Right atrium auricular region (tissue), 2 donors: ENCODE measurements at places on chromosomes 6 and 20. TPM values are rescaled to one million over a fixed set of nuclear protein-coding genes. Genes with fewer than 3 reads are reported as not detected.

DNA sequence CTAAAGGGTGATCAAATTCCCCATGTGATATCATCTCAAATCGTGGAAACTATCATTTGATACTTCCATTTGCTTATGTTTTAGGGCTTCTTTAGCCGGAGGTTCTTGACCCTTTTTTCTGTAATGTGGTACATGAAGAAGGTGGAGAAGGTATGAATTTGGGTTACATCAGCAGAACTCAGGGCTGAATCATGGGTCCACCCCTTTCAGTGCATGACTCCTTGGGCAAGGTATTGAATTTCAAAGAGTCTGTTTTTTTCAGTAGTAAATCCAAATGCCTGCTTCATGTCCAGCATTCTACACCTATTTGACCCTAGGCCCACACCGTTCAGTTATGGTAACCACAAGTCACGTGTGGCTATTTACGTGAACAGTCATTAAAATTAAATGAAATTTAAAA is 30.6 kb upstream of the QKI start:
- no peaks in the 10 kb centered on the region for H3K27me3 ChIP-seq
- no peak overlapping the region for H3K27ac ChIP-seq
- no peaks in the 10 kb centered on the region for H3K36me3 ChIP-seq
- no peaks in the 10 kb centered on the region for H3K4me1 ChIP-seq

DNA sequence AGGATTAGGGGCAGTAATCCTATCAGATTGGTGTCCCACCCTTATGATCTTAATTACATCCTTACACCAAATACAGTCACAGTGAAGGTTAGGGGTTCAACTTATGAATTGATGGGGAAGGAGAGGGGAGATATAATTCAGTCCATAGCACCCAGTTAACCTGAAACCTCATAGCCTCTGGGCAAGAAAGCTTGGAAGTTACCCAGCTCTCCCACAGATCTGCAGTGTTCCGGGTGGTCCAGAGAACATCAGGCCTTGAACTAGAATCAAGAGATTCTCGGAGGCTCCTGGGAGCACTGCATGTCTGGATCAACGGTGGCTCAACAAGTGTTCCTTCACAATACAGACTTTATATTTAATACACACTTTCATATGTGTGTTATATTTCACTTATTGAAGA is 392.6 kb upstream of the MARCKS start:
- no peak overlapping the region for H3K4me3 ChIP-seq
- H3K4me1 ChIP-seq, result no peaks in the 10 kb centered on the region
- no peak for DNase-seq
- no peak overlapping the region for H3K27ac ChIP-seq
- H3K36me3 ChIP-seq, result no peaks in the 10 kb centered on the region
- no peaks in the 10 kb centered on the region for H3K27me3 ChIP-seq

DNA sequence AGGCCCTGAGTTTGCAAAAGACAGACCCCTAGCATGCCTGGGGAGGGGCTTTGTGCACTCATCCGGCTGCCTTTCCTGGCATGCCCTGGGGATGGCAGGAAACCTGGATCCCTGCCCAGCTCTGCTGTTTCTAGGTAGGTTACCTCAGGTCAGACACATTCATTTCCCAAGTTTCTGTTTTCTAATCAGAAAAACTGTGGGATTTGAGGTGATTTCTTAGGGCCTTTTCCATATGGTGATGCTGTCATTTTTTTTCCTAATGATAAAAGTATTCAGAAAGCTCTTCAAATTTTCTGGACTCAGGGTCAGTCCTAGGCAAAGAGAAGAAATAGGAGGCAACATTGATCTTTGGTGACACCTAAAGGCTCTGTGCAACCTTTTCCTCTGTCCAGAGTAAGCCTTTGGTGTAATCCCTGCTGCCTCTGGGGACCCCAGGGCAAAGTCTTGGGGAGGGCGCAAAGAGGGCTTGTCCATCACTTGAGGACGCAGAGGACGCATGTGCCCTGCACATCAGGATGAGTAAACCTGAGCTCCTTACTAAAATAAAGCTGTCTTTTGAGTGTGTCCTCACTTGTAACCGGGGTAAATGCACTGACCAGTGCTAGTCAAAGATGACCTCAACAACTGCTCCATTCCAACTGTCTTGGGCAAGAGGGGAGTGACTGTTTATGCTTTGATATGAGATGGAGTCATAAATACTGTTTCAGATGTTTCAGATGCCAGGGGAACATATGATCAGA is 13.5 kb upstream of the TRAM2 start:
- H3K36me3 ChIP-seq, result no peaks in the 10 kb centered on the region
- H3K27me3 ChIP-seq, result no peaks in the 10 kb centered on the region
- H3K27ac ChIP-seq, result no peak overlapping the region
- no peak overlapping the region for H3K4me3 ChIP-seq

GRCh38 chr6:158666628-158667359 is 16.9 kb downstream of the SYTL3 start:
- H3K27me3 ChIP-seq, result no peaks in the 10 kb centered on the region
- no peaks in the 10 kb centered on the region for H3K4me1 ChIP-seq
- H3K4me3 ChIP-seq, result no peak overlapping the region

DNA sequence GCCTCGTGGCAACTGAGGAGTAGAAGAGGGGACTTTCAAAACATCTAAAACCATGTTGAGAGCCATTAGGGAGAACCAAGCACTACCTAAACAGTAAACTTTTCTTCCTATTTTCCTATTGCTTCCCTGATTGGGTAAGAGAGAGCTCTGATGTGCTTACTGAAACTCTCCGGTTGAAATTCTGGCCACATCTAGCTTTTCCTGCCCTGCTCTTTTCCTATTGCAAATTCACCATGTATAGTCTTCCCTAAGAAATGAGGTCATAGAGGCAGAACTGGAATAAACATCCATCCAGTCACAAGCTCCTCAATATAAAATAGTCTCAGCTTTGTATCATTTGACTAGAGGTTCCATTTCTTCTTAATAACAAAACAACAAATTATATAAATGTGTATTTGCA is 199.5 kb upstream of the CNR1 start:
- H3K4me3 ChIP-seq, result no peak overlapping the region
- no peak overlapping the region for H3K27ac ChIP-seq
- no peak for DNase-seq
- H3K4me1 ChIP-seq, result no peaks in the 10 kb centered on the region
- no peaks in the 10 kb centered on the region for H3K27me3 ChIP-seq
- no peaks in the 10 kb centered on the region for H3K36me3 ChIP-seq

- H3K36me3 ChIP-seq, result no peaks in the 10 kb centered on the region
- no peak for DNase-seq
- H3K4me3 ChIP-seq, result no peak overlapping the region
- no peak overlapping the region for H3K27ac ChIP-seq
- no peaks in the 10 kb centered on the region for H3K27me3 ChIP-seq
Measured at GRCh38 chr20:64144144-64144912, 19.9 kb upstream of the MYT1 start.

The SLC22A1 gene
- not detected for total RNA-seq

The ZSWIM1 gene
- 13.8 TPM for total RNA-seq
